Activated CD8-positive, alpha-beta T cell treated with anti-CD3 and anti-CD28 coated beads, Interleukin-2, amount 10 ng/mL, durations not matched to agents 7 days and 5 days (primary cell): ENCODE measurements at places on chromosomes 16 and 17.
A peak's percentile ranks its signal among the peaks of the same experiment; 100 is the strongest.

DNA sequence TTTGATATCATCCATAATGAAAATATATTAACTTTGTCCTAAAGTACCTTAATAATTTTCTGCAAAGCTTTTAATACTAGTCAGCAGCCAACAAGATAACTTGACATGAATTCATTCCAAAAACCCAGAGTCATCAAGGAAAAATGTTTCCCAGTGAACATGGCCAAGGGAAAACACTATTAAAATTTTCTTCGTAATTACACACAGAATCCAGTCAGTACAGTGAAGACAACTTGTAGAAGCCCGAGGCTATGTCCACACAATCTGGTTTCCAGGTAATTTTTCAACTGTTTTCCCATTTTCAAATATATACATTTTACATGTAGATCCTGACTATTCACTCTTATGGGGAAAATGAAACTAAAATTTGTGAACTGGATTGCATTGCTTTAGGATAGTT lies 600.9 kb downstream of the CDH8 start:
- no peak overlapping the region for H3K4me3 ChIP-seq
- no peak for DNase-seq
- H3K27ac ChIP-seq: no peak overlapping the region
- H3K4me1 ChIP-seq: no peaks in the 10 kb centered on the region
- no peaks in the 10 kb centered on the region for H3K36me3 ChIP-seq

DNA sequence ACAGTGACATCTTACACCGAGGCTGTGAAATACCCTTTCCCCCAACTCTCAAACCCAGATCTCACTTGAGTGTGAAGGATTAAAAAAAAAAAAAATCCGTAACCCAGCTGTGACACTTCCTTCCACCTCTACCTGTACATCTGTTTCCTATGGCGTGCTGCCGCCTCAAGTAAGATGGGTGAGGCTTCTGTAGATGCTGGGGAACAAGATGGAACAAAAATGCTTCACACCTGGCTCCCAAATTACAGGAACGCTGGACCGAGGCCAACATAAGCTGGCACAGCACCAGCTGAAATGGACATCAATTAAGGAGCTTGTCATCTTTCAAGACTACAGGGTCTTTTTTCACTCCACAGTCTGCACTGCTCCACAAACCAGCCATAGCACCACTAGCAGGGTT lies 95.9 kb downstream of the HIC1 start:
- peaks cover 18% of the 10 kb centered on the region for H3K4me1 ChIP-seq
- no peak for DNase-seq
- no peak overlapping the region for H3K27ac ChIP-seq
- peaks cover 51% of the 10 kb centered on the region for H3K36me3 ChIP-seq
- no peaks in the 10 kb centered on the region for H3K27me3 ChIP-seq

GRCh38 chr16:74026373-74027281 lies 270.0 kb upstream of the PSMD7 start:
- peaks cover 7% of the 10 kb centered on the region for H3K27me3 ChIP-seq
- no peak for DNase-seq
- no peaks in the 10 kb centered on the region for H3K4me1 ChIP-seq
- H3K27ac ChIP-seq: no peak overlapping the region
- no peak overlapping the region for H3K4me3 ChIP-seq

DNA sequence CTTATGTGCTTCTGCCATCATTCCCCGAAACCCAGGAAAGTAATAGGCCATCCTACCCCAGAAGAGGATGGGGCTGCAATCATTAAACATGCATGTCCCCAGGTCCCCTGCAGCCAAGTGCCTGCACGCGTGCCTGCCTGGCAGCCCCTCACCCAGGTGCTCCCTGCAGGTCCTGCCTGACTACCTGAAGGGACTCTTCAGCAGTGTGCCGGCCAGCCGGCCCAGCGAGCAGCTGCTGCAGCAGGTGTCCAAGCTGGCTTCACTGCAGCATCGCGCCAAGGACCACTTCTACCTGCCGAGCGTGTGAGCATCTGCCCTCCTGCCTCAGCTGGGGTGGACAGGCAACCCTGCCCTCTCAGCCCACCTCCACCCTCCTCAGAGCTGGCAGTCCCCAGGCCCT lies 16.2 kb upstream of the ALKBH5 start:
- H3K27ac ChIP-seq: no peak overlapping the region
- DNase-seq: no peak
- H3K36me3 ChIP-seq: no peaks in the 10 kb centered on the region
- H3K4me3 ChIP-seq: no peak overlapping the region
- no peaks in the 10 kb centered on the region for H3K27me3 ChIP-seq

- no peak for DNase-seq
- no peaks in the 10 kb centered on the region for H3K36me3 ChIP-seq
- H3K27ac ChIP-seq: no peak overlapping the region
Observed at GRCh38 chr17:55321427-55322060, 56.8 kb downstream of the HLF start.

- H3K4me1 ChIP-seq: peaks cover 1% of the 10 kb centered on the region
- DNase-seq: no peak
- H3K4me3 ChIP-seq: no peak overlapping the region
Observed at GRCh38 chr17:36060816-36061215, 3.3 kb upstream of the CCL18 start.

- H3K27ac ChIP-seq: no peak overlapping the region
- no peak overlapping the region for H3K4me3 ChIP-seq
- no peak for DNase-seq
- H3K4me1 ChIP-seq: peaks cover 16% of the 10 kb centered on the region
- no peaks in the 10 kb centered on the region for H3K27me3 ChIP-seq
- H3K36me3 ChIP-seq: peaks cover 55% of the 10 kb centered on the region
Observed at GRCh38 chr16:1650131-1650530, 27.9 kb upstream of the JPT2 start.

- H3K36me3 ChIP-seq: no peaks in the 10 kb centered on the region
- no peak for DNase-seq
- H3K4me3 ChIP-seq: no peak overlapping the region
- H3K4me1 ChIP-seq: no peaks in the 10 kb centered on the region
- H3K27me3 ChIP-seq: no peaks in the 10 kb centered on the region
Observed at GRCh38 chr17:13395862-13396261, 205.9 kb downstream of the HS3ST3A1 start.

- no peaks in the 10 kb centered on the region for H3K27me3 ChIP-seq
- no peaks in the 10 kb centered on the region for H3K36me3 ChIP-seq
- no peak for DNase-seq
- no peak overlapping the region for H3K4me3 ChIP-seq
Observed at GRCh38 chr16:46731691-46732555, 16.2 kb downstream of the MYLK3 start.

- no peaks in the 10 kb centered on the region for H3K27me3 ChIP-seq
- no peak overlapping the region for H3K4me3 ChIP-seq
- peak overlapping the region; percentile 21 for H3K27ac ChIP-seq
- H3K4me1 ChIP-seq: peaks cover 16% of the 10 kb centered on the region
- no peak for DNase-seq
- H3K36me3 ChIP-seq: peaks cover 70% of the 10 kb centered on the region
Observed at GRCh38 chr16:58584831-58585505, 44.7 kb downstream of the CNOT1 start.

GRCh38 chr17:50590946-50591737 lies 30.6 kb downstream of the CACNA1G start:
- DNase-seq: no peak
- no peak overlapping the region for H3K27ac ChIP-seq
- H3K4me3 ChIP-seq: no peak overlapping the region

DNA sequence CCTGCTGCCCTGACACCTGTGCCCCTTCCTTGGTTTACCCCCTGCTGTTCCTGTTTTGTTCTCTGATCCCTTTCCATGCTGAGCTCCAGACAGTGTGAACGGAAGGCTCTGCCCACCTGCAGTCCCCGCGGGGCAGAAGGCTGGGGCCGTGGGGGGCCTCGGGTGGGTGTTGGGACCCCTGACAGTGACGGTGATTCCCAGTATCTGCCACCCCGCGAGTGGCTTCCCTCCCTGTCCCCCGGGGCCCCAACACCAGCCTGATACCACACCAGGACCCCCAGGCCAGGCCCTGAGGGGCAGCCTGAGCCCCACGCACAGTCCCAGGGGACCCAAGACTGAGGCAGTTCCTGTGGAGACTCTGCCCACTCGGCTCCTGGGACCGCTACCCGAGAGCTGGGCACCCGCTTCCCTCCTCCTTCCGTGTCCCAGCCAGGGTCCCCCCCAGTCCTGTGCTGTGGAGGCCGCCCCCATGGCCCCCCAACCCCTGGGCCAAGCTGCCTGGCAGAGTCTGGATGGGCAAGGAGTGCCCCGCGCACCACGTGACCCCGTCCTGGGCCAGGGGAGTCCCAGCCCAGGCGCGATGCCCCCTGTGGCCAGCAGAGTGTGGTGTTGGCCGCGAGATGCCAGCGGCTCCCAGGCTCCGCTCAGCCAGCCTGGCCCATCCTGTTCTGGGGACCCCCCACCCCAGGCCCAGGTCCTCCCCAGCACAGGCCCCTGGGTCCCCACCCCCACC lies 10.0 kb upstream of the C1QTNF8 start:
- no peaks in the 10 kb centered on the region for H3K36me3 ChIP-seq
- H3K4me3 ChIP-seq: no peak overlapping the region
- no peak overlapping the region for H3K27ac ChIP-seq
- H3K27me3 ChIP-seq: no peaks in the 10 kb centered on the region

DNA sequence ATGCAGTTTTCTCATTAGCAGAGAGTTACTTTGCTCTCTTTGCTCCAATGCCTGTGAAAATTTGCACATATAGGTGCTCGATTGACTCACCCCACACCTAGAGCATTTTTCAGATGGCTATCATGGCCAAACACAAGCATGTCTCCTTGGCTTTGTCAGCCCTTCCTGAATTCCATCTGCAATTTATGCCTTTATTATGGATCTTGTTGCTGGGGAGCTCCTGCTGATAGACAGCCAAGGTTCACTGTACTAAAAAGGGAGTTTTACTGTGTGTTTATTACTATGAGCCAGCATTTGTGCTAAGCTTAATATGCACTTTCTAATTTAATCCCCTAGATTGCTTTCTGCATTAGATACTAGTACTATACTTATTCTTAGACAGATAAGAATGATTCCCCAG lies 93.3 kb downstream of the TOX3 start:
- H3K36me3 ChIP-seq: no peaks in the 10 kb centered on the region
- H3K27ac ChIP-seq: no peak overlapping the region
- no peaks in the 10 kb centered on the region for H3K27me3 ChIP-seq
- no peak for DNase-seq
- no peak overlapping the region for H3K4me3 ChIP-seq
- no peaks in the 10 kb centered on the region for H3K4me1 ChIP-seq

- no peaks in the 10 kb centered on the region for H3K27me3 ChIP-seq
- no peak overlapping the region for H3K27ac ChIP-seq
- no peak overlapping the region for H3K4me3 ChIP-seq
- no peaks in the 10 kb centered on the region for H3K36me3 ChIP-seq
- no peak for DNase-seq
- no peaks in the 10 kb centered on the region for H3K4me1 ChIP-seq
Observed at GRCh38 chr17:70370816-70371215, 201.5 kb downstream of the KCNJ2 start.

DNA sequence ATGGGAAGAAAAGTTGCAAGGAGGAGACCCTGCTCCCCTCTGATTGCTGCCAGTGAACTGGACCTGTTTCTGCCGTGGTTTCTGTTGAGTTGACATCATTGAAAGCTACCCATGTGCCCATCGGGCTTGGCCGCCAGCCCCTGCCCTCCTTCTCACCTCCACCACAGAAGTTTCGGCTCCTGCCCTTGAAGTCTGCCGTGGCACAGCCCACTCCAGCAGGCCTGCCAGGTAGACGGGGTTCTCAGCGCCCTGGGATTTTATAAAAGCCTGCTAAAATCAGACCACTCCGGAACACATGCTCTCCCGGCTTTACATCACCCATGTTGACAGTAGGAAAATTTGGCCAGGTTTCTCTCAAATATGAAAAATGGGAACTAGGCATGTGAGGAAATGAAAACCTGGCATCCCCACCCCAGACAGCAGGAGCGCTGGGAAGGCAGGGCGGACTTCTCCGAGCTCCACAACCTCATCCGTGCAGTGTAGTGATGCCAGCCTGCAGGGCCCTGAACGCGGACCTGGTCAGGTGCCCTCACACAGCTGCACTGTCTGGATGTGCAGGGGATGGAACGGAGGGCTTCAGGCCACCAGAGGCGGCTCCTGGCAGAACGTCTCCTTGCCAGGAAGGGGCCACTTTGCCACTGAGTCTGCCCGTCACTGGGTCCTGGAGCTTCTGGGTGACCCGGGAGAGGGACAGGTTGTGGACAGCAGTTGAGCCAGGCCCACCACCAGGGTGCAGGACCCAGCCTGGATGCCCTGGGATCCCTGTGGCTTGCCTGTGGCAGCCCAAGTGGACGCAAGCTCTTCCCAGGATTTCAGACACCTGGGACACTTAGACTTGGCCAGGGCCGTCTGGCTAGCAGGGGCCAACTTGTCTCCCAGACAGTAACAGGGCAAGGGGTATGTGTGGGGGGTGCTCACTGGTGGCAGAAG lies 6.9 kb upstream of the GSE1 start:
- DNase-seq: no peak
- H3K27ac ChIP-seq: no peak overlapping the region
- no peaks in the 10 kb centered on the region for H3K27me3 ChIP-seq
- H3K4me3 ChIP-seq: no peak overlapping the region
- H3K36me3 ChIP-seq: no peaks in the 10 kb centered on the region

DNA sequence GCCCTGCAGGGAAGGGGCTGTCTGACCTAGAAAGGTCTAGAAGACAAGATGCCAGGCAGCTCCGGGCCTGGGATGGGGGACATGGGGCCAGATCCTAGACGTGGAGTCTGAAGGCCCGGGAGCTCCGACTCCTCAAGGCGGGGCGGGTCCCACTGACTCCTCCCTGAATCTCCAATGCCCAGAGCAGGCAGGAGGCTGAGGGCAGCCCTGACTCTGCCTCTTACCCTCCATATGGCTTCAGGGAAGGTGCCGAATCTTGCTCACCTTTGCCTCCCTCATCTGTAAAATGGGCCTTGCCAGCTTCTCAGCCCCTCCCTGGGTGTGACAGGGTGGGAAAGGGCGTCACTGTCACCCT lies 14.8 kb downstream of the VASN start:
- H3K36me3 ChIP-seq: peaks cover 16% of the 10 kb centered on the region
- no peak overlapping the region for H3K27ac ChIP-seq
- DNase-seq: no peak
- no peaks in the 10 kb centered on the region for H3K4me1 ChIP-seq
- no peak overlapping the region for H3K4me3 ChIP-seq
- H3K27me3 ChIP-seq: no peaks in the 10 kb centered on the region

DNA sequence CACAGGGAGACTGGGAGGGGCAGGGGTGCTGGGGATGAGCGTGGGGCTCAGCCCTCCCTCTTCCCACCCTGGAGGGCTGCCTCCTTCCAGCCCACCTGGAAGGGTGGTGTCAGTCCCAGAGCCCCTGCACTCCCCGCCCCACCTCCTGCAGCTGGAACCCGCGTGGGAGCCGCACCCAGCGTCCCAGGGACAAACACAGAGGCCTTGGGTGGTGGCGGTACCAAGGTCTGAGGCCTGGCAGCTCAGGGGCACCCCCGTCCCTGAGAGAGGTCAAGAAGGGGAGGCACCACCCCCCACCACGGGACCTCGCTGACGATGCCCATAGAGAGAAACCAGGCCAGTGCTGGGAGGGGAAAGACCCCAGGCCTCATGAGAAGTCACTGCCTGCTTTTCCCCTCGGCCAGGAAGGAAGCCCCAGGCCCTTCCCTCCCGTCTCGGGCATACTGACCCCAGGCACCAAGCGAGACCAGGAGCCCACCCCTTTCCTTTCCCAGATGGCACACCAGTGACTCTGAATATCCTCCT lies 4.1 kb downstream of the HS3ST6 start:
- no peaks in the 10 kb centered on the region for H3K4me1 ChIP-seq
- no peak overlapping the region for H3K27ac ChIP-seq
- H3K27me3 ChIP-seq: peaks cover 31% of the 10 kb centered on the region
- no peaks in the 10 kb centered on the region for H3K36me3 ChIP-seq
- no peak for DNase-seq
